D341Med (cell line): ENCODE measurements at places on chromosomes 5 and 9.

GRCh38 chr5:125277494-125278154, 531.2 kb upstream of the ZNF608 start:
- no peak for DNase-seq

DNA sequence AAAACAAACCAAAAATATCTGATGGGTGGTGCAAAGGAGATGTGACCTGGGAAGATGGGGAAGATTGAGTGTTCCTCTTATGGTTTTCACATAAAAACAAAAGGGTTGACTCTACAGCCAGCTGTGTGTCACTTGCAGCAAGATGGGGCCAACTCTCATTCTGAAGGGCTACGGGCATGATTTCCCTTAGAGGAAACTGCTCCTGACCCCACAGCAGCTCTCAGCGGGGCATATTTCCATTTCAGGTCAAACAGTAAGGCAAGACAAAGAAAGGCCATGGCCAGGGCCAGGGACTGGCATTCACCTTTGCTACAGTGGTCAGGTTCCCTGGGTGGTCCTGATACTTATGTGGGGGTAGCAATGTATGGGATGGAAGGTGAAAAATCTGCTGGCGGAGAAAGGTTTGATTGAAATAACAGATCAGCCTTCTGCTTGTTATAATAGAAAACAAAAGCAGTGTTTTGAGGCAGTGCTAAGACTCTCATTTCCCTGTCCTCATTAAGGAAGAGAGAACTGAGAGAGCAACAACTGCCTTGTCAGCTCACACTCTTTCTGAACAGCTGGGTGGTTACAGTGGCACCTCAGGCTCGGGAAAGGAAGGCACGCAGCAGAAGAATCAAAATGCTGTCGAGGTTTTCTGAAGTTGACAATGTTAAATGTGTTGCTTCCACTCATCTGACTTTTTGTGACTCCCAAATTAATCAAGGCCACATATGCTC, 120.7 kb upstream of the PCA3 start:
- DNase-seq, result no peak

GRCh38 chr9:107700847-107701246, 211.3 kb upstream of the KLF4 start:
- DNase-seq, result no peak

GRCh38 chr5:126513703-126514102, 81.3 kb downstream of the ALDH7A1 start:
- DNase-seq, result no peak

- no peak for DNase-seq
These were observed 2.1 kb downstream of the CCDC192 start for GRCh38 chr5:127705120-127705892.

- no peak for DNase-seq
These were observed 178.6 kb downstream of the FGF18 start for GRCh38 chr5:171597946-171598640.

DNA sequence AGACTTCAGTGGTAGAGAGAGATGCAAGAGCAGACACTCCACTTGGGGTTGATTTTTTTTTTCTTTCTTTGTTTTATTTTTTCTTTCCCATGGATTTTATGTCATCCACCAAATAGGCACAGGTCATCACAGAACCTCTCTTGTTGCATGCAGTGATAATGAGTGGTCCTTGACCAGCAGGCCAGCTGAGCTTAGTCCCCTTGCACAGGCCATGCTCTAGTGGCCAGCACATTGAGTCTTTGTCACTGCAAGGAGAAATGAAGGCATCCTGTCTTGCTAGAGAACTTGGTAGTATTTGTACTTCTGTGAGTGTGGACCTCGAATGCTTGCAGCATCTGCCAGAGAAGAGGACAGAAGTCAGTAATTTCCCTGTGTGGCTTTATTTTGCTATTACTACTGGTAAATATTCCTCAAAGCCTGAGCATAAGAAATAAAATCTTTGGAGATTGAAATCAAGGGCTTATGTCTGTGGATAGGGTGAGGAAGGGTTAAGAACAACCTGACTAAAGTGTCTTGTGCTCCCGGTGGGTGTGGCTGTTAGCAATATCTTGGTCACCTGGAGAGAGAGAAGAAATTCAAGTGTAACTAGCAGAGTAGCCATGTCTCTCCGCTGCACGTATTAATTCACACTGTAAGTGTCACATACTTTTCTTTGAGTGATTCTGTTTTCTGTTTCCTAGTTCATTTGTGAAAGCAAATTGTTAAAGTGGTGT, 45.3 kb upstream of the NCS1 start:
- DNase-seq, result no peak

DNA sequence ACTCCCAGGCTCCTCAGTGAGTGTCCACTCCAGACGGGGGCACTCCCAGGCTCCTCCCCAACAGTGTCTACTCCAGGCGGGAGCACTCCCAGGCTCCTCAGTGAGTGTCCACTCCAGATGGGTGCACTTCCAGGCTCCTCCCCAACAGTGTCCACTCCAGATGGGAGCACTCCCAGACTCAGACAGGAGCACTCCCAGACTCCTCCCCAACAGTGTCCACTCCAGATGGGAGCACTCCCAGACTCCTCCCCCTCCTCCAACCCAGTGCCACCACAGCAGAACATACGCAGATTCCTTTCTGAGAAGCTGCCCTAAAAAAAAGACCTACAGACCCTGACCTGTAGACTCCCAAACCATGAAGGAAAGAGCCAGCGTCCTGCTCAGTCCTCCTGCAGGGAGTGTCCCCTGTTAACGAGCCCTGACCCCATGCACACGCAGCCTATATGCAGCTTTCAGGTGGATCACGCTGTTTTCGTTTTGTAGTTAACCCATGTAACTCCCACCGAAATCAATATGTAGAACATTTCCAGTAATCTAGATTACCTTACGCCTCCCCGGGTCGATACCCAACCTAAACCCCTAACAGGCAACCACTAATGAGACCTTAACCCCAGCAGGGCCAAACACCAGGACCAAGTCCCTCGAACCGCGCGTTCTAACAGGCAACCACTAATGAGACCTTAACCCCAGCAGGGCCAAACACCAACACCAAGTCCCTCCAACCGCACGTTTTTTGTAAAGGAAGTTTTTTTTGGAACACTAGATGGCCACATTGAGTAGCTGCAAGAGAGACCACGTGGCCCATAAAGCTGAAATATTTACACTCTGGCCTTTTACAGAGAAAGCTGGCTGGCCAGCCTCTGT, 15.7 kb downstream of the PNPLA7 start:
- DNase-seq, result peak; percentile 68

DNA sequence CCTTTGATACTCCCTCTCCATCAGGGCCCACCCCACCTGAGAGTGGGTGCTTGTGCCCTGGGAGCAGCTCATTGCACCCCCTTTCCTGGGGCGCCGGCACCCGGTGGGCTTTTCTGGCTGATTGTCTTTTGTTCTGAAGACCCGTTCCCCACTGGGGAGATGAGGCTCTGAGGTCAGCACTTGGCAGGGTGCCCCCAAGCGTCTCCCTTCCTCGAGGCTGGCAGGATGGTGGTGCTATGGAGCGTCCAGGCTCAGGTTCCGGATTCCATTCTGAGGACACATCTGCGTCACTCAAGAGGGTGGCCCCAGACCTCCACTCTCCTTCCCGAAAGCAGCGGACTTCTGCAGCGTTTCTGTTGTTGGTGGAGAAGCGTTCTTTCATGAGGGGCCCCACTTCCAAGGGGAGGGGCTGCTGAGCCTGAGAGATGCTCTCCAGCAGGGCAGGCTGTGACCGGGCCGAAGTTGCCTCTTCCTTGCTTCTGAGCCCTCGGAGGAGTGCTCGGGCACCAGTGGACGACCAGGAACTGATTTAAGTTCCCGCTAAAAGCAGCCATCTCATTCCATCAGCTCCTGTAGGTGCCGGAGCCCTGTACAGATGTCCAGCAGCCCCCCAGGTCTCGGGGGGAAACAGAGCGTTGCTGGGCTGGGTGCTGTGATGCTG, 42.2 kb downstream of the COL5A1 start:
- no peak for DNase-seq

DNA sequence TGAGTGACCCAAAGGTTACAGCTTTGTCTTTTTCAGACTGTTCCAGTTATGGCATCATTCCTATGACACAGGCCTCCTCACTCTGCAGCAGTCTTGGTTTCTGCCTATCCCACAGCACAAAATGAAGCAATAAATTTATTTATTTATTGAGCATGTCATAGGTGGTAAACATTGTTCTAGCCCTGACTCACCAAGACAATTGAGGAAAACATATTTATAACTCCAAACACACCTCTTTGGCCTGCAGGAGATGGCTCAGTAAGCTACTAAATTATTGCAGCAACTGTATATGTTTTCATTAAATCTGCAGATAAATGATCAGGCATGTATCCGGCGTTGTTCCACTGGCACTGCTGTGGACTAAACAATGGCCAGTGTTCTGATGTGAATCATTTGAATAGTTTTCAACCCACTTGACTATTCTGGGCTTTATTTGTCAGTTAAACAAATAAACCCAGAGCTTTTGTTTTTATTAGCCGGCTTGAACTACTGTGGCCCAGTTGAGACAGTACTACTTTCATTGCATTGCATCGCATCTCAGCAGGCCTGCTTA, 83.2 kb downstream of the FOXD1 start:
- DNase-seq, result no peak

DNA sequence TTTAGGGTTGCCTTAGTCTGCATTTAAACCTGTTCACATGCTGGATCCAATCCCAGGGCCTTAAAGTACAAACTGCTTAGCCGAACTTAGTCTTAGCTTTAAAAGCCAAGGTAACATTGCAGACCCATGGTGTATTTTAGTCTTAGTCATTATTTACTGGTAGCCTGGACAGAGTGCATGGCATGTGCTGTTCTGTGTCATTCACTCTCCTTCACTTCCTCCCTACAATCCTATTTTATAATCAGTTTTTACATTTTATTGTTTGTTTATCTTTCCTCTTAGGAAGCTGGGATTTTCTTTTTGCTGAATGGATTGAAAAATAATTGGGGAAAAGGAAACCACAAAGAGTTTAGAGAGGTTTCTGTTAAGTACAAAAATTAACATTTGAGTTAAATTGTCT, 29.4 kb upstream of the TAL2 start:
- DNase-seq, result no peak

DNA sequence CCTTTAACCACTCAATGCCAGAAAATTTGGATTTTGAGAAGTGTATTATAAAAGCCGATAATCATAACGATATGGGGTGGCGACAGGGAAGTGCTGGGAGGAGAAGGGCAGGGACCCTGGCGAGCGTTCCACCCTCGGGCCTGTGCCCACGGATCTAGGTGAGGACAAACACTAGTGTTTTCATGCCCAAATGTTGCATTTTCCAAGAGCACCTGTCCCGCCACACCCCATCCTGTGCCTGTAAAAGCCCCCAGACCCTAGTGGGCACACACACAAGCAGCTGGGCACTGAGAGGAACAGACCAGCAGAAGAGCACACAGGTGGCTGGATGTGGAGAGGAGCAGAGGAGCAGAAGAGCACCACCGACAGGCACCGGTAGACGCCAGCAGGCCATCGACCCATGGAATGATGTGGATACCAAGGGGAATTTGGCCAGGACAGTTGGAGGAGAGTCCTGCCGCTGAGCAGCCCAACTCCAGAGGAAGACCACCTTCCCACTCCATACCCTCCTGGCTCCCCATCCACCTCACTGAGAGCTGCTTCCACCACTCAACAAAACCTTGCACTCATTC, 315.0 kb downstream of the EDIL3 start:
- DNase-seq, result no peak

DNA sequence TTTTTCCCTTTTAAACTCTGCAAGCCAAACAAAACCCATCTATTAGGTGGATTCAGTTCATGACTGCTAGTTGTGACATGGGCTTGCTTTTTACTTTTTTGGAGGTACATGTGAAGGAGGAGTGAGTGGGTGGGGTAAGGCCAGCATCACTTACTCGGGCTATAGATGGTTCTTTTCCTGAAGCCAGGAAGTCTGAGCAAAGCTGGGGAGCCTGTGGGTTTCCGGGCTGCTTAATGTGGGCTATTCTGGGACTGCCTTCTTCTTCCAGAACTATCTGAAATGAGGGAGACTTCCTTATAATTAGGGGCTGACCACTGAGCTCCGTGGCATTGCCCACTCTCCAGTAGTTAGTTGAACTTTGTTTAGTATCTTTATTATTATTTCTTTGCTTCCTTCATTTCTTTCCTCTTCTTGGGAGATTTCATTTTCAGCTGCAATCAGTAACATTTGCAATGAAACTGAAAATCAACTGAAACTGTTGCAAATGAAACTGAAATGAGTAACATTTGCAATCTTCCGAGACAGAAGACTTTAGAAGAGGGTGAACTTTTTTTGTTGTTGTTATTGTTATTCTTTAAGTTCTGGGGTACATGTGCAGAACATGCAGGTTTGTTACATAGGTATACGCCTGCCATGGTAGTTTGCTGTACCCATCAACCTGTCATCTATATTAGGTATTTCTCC, 204.9 kb downstream of the LRRC70 start:
- no peak for DNase-seq

- no peak for DNase-seq
These were observed 683.1 kb upstream of the ZNF608 start for GRCh38 chr5:125429498-125429897.

DNA sequence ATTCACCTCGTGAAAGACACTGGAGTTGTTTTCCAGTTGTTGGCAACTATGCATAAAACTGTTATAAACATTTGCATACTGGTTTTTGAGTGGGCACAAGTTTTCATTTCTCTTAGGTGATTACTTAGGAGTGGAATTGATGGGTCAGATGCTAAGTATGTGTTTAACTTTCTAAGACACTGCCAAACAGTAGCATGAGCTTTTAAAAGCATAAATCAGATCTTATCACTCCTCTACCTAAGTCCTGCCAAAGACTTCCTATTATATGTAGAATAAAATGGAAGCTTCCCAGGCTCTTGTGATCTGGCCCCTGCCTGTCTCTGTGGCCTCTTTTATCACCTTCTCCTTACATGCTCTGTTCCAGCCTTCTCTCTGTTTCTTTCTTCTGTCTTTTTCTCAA, 72.6 kb downstream of the SH3RF2 start:
- no peak for DNase-seq
